ENCODE measurements at places on chromosomes 5 and 9. TPM values are rescaled to one million over a fixed set of nuclear protein-coding genes. Genes with fewer than 3 reads are reported as not detected.

The SMIM33 gene
- not detected for total RNA-seq

The NEURL1B gene
- total RNA-seq: 28.8 TPM

DNA sequence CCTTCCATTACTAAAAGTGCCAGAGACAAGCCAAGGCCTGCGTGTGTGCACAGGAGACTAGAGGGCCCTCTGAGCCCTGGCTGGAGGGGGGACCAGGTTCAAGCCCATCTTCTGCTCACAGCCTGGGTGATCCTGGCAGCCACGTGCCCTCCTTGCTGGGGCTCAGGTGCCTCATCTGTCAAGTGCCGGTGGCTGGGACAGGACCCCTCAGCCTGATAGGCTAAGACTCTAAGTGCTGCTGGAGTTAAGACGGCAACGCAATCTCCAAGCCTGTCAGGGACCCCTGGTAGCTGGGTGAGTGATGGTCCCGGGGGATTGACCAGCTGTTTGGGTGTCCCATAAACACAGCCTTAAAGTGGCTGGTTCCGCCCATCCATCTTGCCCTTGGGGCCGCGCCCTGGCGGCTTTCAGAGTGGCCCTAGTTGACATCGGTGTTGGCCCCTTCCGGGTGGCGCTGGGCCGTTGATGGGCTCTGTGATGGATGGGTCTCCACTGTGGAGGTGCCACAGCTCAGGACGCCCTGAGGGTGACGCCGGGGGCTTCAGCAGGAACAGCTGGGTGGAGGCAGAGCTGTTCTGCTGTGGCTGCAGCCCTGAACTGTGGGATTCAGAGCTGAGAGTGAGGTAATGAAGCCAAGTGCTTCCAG, 136.2 kb downstream of the BARX1 start:
- no peak for DNase-seq

The CYLC2 gene
- total RNA-seq: not detected

The AMBP gene
- 0.51 TPM for total RNA-seq

The ARL14EPL gene
- total RNA-seq: not detected

GRCh38 chr9:121699571-121700164, 48.2 kb downstream of the DAB2IP start:
- DNase-seq: no peak

DNA sequence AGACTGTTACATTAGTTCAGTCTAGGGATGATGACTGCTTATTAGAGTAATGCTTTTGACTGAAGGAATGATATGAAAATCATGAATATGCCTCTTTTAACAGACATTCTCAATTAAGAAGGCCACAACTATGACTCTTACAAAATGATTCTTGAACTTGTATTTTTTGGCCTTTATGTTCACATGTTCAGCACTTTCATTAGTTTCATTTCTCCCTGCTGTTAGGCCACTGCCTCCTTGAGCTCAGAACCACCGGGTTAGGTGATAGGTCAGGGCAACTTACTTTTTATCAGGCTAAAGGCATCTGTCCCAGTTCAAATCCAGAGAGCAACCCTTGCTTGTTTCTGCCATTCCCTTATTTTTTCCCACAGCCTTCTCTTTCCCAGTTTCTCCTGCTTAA, 235.2 kb upstream of the ELL2 start:
- no peak for DNase-seq

The IL4 gene
- total RNA-seq: not detected

The PROP1 gene
- total RNA-seq: not detected

DNA sequence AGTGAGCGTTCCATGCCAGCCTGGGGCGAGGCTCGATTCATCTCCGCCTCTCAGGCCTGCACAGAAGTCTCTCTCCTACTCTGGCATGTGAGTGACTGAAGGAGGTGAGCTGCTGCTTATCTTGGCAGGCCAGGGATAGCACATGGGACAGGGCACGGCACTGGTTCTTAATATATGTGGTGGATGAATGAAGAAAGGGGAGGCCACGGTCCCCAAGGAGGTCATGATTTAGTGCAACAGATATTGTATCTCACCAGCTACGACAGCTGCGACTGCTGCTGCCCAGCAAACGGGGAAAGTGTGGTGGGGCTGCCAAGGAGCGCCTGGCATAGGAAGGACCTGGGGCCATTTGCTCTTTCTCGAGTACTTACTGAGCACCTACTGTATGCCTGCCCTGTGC, 19.3 kb upstream of the MAPK9 start:
- DNase-seq: peak; percentile 20

The FANCG gene
- total RNA-seq: 4.8 TPM

- no peak for DNase-seq
Observed at GRCh38 chr9:72464857-72465592, 56.4 kb upstream of the TMC1 start.

DNA sequence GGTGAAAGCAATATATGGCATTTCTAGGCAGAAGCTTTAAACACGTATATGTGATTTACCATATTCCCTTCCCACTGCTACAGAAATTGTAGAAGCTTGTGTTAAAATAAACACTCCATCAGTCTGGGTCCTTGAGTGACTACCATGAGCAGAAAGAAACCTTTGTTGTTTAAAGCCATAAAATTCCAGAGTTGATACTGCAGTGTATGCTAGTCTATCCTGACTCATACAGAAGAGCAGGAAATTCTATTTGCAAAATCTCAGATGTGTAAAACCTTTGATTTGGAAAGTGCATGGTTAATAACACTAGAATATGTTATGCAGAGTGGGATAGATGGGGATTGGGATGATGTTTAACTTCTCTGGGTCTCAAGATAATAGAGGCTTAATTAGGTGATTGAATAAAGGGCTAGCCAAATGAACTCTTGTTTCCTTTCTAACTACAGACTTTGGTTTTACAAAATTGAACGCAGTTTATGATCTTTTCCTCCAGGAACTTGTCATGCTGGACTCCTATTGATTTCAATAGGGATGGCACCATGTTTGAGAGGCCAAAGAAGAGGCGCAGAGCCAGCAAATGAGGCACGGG, 282.7 kb upstream of the VLDLR start:
- DNase-seq: no peak

- DNase-seq: no peak
Observed at GRCh38 chr5:141269195-141269594, 24.0 kb downstream of the PCDHB15 start.

DNA sequence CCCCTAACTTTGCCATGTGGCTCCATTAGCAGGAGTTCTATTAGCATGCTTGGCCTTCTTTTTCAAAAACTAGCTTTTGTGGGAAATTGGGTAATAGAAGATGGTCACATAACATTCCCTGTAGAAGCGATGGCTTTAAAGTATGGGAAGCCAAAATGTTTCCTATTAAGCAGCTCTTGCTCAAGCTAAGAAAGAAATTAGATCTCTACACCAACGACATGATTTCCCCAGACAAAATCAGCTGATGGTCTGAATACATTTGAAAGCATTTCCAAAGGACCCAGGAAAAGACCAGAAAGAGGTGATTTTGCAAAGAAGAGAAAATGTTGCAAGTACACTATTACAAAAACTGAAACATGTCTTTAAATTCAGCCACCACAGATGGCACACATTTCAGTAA, 4.8 kb upstream of the NFIL3 start:
- DNase-seq: no peak

GRCh38 chr5:96601715-96602244, 60.4 kb upstream of the CAST start:
- no peak for DNase-seq

DNA sequence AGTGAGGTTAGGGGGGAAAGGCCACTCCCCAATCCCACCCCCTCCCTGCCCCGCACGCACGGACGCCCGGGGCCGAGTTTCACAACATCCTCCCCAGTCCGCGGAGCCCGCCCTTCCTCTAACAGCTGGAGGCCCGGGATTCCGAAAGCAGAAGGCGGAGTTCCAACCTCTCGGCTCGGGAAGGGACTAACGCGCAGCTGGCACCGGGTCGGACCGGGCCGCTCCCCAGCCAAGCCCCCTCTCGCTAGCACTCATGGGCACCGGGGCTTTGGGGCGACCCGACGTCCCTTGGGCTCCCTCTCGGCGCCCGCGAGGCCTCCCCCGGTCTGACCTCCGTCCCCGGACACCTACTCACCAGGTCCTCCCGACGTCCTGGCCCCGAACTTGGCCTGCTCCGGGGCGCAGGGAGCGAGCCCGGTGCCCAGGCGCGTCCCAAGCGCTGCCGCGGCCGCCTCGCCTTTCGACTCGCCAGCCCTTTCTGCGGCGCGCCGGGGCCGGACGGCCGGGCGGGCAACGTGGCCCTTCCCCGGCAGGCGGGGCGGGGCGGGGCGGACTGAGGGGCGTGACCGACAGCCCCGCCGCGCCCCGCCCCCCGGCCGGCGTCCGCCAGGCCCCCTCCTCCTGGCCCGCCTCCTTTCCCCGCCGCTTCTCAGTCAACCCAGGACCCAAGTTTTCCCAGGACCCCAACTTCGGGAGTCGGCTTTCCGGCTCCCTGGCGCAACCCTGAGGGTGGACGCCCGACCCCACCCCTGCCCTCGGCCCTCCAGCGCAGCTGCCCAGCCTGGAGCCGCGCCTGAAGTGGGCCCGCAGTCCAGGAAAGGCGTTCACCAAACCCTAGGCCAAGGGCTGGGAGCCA, at the start of gene MGAT1:
Gene MGAT1, minus strand, starts transcription at position 482 of the 856 bp plus-strand sequence. CDS start 9,835 bp downstream, outside the sequence.
- peak; percentile 95 for DNase-seq

DNA sequence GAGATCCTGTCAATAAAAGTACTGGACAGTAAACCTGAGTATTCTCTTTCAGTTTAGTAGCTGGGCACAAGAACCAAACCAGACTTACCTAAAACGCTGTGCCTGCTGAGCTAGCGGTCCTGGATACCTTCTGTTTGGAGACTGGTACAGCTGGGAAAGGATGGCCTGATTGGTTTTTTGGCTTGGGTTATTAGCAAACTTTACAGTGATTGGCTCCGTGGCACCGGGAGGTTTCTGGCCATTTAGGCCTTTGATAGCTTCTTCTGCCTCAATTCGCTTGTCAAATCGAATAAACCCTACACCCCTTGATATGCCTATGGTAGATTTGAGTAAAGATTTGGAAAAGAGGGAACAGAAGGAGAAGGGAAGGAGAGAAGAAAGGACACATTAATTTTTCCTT, 124.7 kb downstream of the ELAVL2 start:
- DNase-seq: no peak

- DNase-seq: peak; percentile 38
Observed at GRCh38 chr5:661891-662750, 31.0 kb downstream of the TPPP start.

The SV2C gene
- not detected for total RNA-seq

DNA sequence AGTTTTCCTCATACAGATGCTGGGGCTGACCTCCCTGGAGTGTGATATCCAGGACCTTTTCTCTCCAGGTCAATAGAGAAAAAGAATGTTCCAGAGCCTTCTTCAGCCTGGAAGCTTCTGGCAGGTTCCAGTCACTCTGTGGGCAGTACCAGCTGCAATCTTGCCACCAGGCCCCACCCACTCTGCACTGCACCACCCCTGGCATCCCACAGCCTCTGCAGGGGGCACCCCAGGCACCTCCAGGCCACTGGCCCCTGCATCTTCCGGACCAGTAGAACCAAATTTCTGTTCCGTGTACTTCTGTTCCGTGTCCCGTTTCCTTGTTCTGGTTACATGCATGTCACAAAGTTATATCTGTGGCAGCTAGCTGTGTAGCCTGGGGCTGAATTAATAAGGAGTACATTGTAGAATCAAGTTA, 83.3 kb upstream of the ZBTB43 start:
- DNase-seq: no peak

DNA sequence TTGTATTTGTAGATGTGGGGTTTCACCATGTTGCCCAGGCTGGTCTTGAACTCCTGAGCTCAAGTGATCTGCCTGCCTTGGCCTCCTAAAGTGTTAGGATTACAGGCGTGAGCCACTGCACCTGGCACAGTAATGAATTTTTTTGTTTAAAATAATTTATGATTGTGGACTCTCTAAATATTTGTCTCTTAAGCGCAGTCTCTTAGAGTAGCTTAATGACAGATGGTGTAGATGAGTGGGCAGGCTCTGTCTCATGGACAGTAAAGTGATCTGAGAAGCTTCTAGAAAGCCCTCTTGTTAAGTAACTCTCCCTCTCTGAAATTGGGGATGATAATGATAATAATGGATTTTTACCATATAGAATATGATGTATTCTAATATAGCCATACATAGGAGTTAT, 47.5 kb upstream of the KIAA1958 start:
- no peak for DNase-seq

The PCDHGA9 gene
- 4.3 TPM for total RNA-seq

The CNOT8 gene
- 26.8 TPM for total RNA-seq

DNA sequence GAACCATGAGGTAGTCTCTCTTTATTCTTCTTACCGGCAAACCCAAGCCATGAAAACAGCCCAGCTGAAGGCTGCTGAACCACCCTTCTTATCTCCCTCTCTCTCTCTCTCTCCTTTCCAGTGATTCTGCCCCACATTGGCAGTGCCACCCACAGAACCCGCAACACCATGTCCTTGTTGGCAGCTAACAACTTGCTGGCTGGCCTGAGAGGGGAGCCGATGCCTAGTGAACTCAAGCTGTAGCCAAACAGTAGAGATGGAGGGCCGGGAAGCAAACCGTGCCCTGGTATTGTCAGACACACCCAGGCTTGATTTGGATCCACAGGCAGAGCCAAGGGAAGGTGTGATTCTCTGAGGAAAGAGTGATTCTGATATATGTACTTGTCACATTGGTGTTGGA, 14.0 kb downstream of the GRHPR start:
- no peak for DNase-seq

The FOXD4L4 gene
- total RNA-seq: not detected

- no peak for DNase-seq
Observed at GRCh38 chr5:61744690-61745619, 412.9 kb downstream of the ZSWIM6 start.

GRCh38 chr5:176355400-176356178, 6.0 kb downstream of the KIAA1191 start:
- DNase-seq: no peak

DNA sequence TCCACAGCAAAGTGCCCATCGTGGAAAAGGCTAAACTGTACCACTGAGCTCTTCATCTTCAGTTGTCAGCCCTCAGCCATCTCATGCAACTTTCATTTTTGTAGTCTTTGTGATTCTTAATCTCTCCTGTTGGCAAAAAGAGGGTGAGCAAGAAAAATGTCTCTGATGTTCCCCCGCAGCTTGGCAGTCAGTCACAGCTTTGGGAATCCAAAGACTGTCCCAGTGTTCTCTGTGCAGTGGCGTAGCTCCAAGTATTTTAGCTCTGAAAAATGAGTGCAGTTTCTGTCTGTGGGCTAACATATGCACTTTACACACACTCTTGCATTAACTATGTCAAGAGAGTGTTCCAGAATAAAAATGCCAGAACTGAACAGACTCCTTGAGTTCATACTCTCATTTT, 372.2 kb downstream of the TMEM232 start:
- peak; percentile 58 for DNase-seq

GRCh38 chr9:35859310-35859989, 10.8 kb downstream of the OR13J1 start:
- DNase-seq: peak; percentile 49

All from Right ventricle myocardium superior (tissue), 1 donor.